ENCODE measurements at places on chromosomes 12 and 14.

DNA sequence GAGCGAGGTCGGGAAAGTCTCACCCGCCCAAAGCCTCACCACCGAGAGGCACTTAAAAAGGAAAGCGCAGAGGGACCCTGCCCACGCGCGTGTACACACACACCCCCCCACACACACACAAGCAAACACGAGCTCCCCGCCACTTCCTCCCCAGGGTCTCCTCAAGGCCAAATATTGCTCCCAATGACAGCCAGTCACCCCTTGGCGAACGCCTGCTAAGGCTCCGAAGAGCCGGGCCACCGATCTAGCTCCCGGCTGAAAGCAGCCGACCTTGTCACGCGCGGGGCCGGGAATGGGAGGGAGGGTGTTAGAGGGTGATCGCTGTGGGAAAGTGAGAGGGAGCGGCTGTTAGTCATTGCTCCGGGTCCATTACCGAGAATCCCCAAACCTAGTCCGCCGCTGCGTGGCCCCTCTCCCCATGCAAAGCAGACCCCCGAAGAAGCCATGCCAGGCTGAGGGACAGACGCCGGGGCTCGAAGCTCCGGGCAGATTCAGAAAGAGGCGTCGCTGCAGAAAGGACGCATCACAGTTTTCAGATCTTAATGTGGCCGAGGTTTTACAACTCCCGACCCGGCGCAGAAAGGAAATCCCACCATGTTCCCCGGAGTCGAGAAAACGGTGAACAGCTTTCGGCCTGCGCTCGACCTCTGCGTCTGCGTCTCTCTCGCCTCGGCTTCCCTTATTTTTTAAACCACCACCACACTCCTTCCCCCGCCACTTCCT lies 2.6 kb downstream of the BMP4 start:
- no peak for DNase-seq

DNA sequence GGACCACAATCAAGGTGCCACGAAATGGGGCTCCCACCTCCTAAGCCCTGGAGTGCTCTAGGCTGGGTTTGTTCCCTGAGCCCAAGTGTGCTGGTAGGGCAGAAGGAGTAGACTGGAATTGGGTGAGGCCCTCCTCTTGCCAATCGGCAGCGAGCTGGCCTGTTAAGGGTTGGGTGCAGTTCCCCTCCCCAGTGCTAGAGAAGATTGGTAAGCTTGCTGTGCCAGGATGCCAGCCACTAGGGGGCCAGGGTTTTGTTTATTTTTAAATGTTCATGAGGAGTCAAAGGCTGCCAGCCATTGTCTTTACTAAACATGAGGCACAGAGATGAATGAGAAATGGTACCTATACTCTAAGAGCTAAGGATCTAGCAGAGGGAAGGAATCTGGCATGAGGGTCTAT lies 79.7 kb downstream of the SPTB start:
- no peak for DNase-seq

DNA sequence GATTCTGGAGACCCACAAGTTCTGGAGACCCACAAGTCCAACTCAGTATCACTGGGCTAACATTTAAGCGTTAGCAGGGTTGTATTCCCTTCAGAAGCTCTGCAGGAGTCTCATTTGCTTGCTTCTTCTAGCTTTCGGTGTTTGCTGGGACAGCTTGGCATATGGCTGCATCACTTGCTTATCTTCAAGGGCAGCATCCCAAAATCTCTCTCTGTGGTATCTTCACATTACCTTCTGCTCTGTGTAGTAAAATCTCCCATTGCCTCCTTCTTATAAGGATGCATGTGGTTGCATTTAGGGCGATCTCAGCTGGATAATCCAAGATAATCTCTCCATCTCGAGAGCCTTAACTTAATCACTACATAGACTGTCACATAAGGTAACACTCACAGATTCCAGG lies 7.3 kb upstream of the CNTN1 start:
- DNase-seq, result no peak

DNA sequence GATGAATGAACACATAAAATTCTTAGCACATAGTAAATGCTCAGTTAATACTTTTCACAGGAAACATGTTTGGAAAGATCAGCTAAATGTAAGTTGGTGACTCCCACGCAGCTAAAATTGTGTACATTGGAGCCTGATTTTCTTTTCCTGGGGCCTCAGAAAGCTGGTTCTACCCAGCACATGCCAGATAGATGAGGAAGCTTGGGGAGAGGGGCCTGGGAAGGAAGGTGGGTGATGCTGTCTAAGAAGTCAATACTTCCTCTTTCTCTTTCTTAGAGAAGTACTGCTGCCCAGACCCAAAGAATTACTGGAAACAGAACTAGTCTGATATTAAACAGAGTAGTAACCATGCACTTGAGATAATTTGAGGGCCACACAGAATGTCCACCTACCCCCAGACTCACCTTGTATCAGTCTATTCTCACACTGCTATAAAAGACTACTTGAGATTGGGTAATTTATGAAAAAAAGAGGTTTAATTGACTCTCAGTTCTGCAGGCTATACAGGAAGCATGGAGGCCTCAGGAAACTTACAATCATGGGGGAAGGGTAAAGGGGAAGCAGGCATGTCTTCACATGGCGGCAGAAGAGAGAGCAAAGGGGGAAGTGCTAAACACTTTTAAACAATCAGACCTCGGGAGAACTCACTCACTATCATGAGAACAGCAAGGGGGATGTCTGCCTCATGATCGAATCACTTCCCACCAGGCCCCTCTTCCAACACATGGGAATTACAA lies 123.3 kb upstream of the MED13L start:
- DNase-seq, result no peak

- no peak for DNase-seq
Observed at GRCh38 chr12:9243999-9244649, 35.9 kb upstream of the PZP start.

DNA sequence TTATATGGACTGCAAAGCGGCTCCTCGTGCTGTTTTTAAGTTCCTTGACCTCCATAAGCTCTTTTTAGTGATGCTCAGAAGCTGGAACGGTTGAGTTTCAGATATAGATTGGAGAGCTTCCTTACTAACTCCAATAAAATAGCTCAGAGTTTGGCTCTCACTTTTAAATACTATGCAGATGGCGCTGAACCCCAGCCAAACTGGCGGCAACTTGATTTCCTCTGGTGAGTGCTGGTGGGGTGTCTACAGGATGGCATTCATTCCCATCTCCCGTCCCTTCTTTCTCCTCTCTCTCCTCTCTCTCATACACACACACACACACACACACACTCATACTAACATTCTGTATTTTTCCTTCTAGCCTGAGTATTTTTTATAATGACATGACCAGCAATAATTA lies 346.3 kb downstream of the ETNK1 start:
- DNase-seq, result no peak

Measured in stimulated activated CD8-positive, alpha-beta memory T cell treated with anti-CD3 and anti-CD28 coated beads, Interleukin-4, amount 100 ng/mL, for 1 hour (primary cell).